ENCODE measurements at places on chromosomes 6 and 20.

- no peak for DNase-seq
Observed at GRCh38 chr20:49581482-49581881, 13.5 kb upstream of the PTGIS start.

DNA sequence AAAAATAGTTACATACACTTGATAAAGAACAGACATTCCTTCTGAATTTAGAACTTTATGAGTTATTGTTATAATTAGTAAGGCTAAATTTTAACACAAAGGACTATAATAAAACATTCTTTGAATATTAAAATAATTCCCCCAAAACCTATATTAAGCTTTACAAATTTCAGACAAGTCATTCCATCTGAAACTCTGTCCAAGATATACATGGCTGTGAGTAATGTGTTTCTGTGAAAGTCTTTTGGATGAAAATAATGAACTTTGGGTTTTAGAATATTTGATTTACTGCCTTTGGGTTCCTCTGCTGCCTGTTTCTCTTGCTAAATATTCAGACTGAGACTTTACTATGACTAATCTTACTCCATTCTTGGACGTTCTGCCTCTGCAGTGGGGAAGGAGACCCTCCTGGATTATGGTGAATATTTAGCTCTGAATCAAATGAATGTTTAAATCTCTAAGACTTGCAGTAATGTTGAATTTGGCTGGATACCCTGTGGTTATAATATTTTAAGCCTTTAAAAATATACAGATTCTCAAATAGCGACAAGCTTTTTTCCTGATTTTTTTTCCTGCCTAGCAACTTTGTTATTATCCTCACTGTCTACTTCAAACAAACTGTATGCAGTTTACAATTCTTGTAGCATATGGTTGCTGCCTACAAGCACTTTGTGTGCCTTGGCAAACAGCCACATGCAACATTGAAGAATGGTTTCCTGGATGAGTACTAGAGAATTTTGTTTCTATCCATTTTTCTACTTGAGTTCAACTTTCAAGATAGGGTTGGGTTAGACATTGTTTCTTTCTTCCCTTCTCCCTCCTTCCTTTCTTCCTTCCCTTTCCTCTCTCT, 51.4 kb downstream of the TXLNB start:
- DNase-seq, result no peak

DNA sequence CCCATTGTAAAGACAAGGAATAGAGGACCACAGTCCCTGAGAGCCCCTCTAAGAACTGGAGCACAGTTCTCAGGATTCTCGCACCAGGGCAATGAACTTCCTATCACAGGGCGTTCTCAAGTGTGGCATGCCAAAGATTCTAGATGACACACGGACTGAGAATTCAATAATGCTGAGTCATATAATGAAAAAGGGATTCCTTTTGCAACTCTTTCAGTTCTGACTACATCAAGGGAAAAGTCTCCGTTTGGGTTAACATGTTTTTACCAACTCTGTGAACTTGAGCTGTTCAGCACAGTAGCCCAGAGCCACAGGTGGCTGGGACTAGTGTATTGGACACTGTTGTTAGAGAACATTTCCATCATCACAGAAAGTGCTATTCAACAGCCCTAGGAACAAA, 3.4 kb downstream of the MED20 start:
- no peak for DNase-seq

DNA sequence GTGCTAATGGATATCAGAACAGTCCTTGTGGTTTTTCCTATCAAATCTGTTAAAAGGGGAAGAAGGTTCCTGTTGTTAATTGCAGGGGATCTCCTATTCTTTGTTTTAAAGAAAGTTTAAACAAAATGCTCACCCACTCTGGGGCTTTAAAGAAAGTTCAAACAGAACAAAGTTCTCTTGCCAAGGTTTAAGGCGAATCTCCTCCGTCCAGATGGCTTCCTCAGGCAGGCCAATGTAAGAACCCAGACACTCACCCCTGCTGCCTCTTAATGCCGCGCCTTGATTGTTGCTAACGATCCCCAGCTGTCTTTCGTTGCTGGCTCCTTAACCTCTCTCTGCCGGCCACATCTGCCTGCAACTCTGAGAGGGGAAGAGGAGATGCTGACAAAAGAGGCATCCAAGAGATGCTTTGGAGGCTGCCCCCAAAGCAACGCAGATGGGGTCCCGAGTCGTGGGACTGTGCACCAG, 235.0 kb upstream of the PRDM1 start:
- DNase-seq, result no peak

- DNase-seq, result no peak
Observed at GRCh38 chr6:9039258-9039657, 603.9 kb upstream of the SLC35B3 start.

Measured in activated CD4-positive, alpha-beta T cell treated with anti-CD3 and anti-CD28 coated beads, Interleukin-2, amount 50 U/mL, for 48 hours (primary cell).